Ascending aorta (tissue), 2 donors: ENCODE measurements at places on chromosomes 3 and 15.

GRCh38 chr3:123130079-123130750 lies 63.4 kb downstream of the PDIA5 start:
- no peak for DNase-seq

DNA sequence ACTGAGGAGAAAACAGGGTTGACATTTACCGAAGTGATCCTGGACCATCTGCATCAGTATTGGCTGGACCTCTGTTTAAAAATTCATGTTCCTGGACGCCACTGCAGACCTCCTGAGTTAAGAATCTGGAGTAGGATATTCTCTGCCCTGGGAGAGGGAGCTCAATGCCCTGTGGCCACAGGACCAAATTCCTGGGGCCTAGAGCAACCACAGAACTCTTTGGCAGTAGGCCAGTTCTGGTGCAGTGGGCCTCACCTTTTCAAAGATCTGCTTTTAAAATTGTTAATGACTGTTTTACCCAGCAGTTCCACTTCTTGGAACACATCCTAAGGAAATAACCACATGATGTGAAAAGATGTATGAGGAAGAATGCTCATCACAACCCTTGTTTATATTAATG lies 133.3 kb upstream of the ADPGK start:
- no peak for DNase-seq

GRCh38 chr15:101646672-101647071 lies 5.5 kb downstream of the TM2D3 start:
- no peak for DNase-seq

DNA sequence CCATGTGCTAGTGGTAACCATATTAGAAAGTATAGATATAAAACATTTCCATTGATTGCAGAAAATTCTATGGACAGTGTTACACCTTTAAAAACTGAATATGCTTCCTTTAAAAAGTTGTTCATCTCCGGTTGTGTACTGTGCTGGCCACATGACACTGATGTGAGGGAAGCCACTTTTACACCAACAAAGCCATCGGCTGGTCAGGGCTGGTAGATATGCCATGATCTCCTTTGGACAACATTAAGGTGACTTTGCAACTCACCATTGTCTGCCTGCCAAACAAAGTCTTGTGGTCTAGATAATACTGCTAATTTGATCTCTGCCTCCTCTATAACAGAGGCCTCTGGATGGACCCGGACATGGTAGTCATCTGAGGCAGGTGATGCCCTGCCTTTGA lies 156.0 kb upstream of the RARB start:
- DNase-seq, result no peak

GRCh38 chr15:45394681-45395080 lies 16.3 kb upstream of the GATM start:
- DNase-seq, result no peak

DNA sequence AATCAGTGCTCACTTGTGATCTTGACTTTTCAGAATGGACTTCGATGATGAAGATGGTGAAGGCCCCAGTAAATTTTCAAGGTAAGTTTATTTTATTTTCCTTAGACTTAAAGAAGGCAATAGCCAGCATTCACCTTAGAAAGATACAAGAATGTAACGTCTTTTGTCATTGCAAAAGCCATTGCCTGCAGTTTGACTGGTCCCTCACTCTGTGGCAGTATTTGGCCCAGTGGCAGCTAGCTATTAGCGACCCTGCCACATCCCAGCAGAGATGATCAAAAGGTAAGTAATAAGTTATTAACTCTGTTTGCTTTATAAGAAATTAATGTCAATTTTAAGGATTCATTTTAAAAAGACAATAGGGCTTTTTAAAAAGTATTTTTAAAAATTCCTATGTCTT lies 53.7 kb downstream of the ARNT2 start:
- no peak for DNase-seq

- DNase-seq, result no peak
Measured at GRCh38 chr3:140387244-140387643, 290.6 kb upstream of the TRIM42 start.

DNA sequence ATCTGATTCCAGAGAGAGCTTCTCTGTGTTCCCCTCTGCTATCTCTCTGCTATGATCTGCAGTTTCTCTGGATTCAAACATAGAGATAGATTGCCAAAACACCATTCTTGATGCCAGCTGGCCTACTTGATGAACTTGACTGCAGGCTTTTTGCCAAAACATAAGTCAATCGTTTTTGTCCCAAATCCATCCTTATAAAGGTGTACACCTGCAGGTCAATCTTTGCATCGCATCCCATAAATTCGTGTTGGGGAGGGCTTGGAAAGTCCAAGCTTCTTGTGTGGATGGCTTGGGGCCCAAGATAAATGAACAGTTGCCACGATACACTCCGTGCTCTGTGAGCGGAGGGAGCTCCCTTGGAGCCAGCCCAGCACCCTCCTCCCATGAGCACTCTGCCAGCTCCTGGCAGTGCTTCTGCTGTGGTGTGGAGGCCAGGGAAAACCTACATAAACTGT lies 2.7 kb downstream of the CERS3 start:
- DNase-seq, result no peak

DNA sequence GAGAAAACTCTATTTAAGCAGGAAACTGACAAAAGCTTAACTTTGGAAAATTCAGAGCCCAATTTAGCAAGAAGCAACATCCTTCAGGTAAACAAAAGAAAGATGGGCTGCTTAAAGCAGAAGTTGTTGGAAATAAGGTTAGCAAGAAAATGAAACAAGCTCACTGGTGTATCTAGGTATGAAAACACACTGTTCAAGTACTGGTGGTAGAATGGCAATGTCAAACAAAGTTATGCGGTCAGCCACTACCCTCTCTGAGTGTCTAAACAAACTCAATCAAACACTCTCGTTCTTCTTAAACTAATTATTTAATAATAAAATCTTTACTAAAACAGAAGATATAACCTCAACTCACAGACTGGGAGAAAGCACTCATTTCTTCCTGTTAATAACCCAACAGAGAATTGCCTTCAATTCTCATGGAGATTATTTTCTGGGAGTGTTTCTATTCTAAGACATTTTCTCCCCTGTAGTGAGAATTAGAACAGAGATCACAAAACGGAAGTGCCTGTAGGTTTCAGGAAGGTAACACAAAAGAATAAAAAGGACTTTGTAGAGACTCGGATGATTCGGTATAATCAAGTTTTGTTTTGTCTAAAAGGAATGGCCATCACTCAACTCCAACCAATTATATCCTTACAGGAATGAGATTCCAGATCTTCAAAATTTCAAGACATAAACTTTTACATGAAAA lies 28.9 kb downstream of the PRICKLE2 start:
- DNase-seq, result no peak

DNA sequence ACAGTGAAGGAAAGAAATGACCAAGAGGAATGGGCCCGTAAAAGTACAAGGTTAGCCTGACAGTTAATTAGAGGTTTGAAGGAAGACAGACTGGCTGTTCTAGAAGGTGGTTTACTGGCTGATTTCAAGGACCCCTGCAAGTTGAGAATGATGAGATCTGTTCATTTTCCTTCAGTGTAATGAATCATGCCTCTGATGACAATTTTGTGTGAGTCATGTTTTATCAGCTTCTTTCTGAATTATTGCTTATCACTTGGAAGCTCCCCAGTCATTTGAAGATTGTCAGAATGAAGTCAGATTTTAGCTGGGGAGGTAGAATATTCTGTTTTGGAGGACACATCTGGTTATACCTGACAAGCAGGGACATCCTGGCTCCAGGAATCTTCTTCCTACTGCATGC lies 50.6 kb downstream of the DRD3 start:
- DNase-seq, result no peak

- no peak for DNase-seq
Measured at GRCh38 chr3:159166899-159167586, 365.2 kb downstream of the MFSD1 start.

- DNase-seq, result no peak
Measured at GRCh38 chr15:76057332-76058000, 2.3 kb upstream of the TMEM266 start.

- no peak for DNase-seq
Measured at GRCh38 chr3:183188895-183189462, 26.4 kb upstream of the LAMP3 start.

DNA sequence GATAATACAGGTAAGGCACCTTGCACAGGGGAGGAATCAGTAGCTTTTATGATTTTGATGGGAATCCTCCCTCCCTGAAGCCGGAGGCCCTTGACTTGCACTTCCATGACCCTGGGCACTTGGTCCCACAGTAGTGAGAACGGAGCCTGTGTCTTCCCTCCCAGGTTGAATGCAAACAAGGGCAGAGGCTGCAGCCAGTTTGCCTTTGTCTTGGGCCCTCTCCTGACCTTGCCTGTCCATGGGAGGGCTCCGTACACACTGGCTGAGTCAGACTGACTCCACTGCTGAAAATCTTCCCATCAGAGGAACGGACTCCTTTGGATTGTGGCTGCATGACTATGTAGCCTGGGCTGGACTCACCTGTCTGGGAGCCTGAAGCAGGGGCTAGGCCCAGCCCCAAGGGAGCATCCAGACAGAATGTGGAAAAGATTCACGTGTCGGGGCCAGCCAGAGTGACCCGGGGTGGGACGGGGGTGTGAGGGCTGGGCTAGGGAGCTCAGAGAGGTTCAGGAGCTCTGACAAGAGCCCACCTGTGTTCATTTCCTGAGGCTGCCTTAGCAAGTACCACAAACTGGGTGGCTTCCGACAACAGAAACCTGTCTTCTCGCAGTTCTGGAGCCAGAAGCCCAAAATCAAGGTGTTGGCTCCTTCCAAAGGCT lies 9.5 kb downstream of the TBC1D21 start:
- DNase-seq, result peak; percentile 45

DNA sequence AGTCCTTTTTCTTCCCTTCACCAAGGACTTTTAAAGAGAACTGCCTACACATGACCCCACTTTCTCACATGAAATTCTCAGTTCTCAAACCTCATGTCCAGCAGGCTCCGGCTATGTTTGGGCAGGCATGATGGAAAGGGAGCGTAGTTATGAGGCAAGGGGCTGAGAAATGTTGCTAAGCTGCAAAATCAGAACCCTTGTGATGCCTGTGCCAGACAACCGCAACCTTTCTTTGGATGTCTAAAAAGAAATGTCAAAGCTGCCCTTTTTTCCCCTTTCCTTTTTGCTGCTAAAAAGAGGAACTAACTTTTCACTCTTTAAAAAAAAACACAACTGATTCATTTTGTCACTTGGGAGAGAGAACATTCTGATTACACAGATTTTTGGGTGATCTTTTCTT lies 19.2 kb downstream of the GNB4 start:
- DNase-seq, result no peak

DNA sequence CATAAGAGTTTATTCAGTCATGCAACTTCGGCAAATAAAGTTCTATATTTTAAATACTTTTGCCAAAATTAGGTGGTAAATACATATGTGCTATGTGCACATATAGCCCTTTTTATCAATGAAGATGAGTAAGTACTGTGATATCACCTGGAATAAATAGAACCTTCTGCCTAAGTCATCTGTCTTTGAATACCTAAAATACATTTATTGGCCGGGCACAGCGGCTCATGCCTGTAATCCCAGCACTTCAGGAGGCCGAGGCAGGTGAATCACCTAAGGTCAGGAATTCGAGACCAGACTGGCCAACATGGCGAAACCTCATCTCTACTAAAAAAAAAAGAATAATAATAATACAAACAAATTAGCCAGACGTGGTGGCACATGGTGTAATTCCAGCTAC lies 73.8 kb upstream of the FLNB start:
- no peak for DNase-seq

GRCh38 chr3:47577583-47578118 lies 1.0 kb downstream of the CSPG5 start:
- DNase-seq, result no peak

GRCh38 chr15:49164865-49165264 lies 5.2 kb upstream of the GALK2 start:
- no peak for DNase-seq

DNA sequence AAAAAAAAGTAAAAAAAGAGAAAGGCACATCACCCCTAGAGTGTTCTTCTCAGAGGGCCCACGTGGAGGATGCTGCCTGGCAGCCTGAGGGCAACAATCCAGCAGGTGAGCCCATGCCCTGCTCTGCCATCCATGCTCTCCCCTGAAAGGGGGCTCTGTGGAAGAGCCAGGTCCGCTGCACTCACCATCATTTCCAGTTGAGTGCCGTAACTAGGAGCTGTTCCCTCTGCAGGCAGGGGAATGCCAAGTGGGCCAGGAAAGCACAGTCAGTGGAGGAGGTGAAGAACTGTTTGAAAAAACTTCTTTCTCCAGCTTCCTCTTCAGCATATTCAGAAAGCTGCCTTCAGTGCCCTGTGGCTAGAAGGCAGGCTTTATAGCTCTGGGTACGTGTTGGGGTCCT lies 84.1 kb downstream of the ABHD5 start:
- peak; percentile 40 for DNase-seq

- no peak for DNase-seq
Measured at GRCh38 chr3:23576379-23576959, 229.3 kb upstream of the UBE2E1 start.

- no peak for DNase-seq
Measured at GRCh38 chr3:60585918-60586317, 665.3 kb downstream of the FHIT start.

DNA sequence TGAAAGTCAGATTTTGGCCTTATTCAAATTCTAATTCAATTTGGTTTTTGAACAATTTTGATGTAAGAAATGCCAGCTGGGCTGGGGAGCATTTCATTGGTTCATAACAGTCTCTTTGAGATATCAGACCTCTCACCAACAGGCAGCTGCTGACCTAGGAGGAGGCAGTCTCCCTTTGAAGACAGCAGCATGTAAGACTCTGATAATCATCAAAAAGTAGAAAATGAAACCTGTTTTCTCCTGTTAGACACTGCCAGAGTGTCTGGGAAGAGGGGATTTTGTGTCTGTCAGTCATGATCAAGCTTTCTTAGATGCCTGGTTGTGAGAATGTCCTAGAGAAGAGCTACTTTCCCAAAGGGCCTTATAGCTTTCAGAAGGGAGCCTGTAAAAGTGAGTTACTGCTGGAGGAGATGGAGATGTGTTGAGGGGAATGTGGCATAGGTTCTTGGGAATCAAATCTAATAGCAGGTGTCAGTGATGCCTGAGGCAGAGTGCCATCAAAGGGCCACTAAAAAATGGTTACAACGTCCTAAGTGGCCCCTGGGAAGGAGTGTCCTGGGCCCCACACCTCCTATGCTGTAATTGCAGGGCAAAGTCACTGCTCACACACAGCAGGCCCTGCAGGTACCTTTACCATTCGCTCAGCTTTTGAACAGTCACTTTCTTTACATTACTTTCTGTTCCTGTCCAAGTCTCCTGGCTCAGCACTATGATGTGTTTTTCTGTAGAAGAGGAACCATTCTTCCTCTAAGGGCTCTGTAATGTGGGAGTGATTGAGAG lies 43.1 kb downstream of the FSTL1 start:
- DNase-seq, result no peak

- DNase-seq, result no peak
Measured at GRCh38 chr15:27706300-27706699, 392.8 kb downstream of the OCA2 start.

- DNase-seq, result no peak
Measured at GRCh38 chr3:177673112-177673914, 476.0 kb upstream of the TBL1XR1 start.

DNA sequence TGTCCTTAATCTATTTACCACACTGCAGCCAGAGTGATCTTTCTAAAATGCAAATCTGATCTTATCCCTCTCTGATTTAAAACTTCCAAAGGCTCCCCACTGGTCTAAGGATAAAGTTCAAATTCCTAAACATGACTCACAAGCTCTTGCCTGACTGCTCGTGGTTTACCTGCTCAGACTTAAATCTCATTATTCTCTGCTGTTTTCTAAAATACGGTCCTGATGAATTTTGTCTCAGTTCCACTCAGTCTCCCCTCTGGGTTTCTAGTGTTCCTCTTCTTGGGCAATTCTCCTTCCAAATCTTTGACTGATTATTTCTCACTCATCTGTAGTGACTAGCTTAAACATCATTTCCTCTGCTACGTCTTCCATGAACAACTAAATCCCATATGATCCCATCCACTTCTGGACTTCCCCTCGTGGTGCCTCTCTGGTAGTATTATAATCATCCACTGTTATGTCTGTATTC lies 108.3 kb downstream of the P3H2 start:
- no peak for DNase-seq
